ENCODE measurements at places on chromosomes 6 and 20. TPM values are rescaled to one million over a fixed set of nuclear protein-coding genes. Genes with fewer than 3 reads are reported as not detected.

The NRM gene
- 4.6 TPM for total RNA-seq

The MLN gene
- total RNA-seq = not detected

The STMN3 gene
- 34.2 TPM for total RNA-seq

The ARMH2 gene
- not detected for total RNA-seq

The FAM209A gene
- total RNA-seq = not detected

The EPB41L1 gene
- 9.8 TPM for total RNA-seq

The ABHD16A gene
- total RNA-seq = 55.0 TPM

The SLC2A4RG gene
- total RNA-seq = 11.4 TPM

The SIRPD gene
- total RNA-seq = not detected

The C20orf204 gene
- 0.59 TPM for total RNA-seq

GRCh38 chr6:4258733-4259132 is 123.4 kb upstream of the ECI2 start:
- no peak for DNase-seq

DNA sequence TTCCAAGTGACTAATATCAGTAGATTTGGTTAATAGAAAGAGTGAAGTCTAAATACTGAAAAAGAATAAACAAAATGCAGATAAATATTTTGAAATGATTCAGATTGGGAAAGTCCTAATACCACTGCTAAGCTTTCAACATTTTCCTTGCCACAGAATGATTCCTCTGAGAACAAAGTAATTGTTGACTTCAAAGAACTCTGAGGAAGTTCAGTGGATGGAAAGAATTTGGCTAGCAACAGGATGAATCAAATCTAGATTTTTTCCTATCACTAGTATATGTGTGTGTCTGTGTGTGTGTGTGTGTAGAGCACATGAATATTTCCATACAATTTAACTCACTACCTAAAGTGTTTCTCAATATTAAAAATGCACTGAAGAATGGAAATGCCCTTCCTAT is 107.9 kb upstream of the PREP start:
- no peak for DNase-seq

- no peak for DNase-seq
Measured at GRCh38 chr6:105675715-105676397, 273.0 kb upstream of the PREP start.

DNA sequence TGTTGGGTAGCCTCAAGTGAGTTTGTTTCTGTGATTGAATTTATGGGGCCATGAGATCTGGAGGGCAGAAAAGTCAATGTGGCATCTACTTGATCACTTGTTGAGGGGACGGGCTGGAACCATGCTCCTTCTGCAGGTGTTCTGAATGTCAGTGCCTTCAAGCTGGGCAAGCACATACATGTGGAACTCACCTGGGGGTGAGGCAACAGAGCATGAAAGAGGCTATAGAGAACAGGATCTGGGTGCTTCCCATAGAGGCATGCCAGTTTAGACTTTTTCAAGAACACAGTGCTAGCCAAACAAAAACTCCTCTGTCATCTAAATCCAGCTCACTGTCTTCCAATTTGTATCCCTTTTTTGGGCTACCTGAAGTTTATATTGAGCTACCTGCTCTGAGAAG is 77.8 kb upstream of the SLC35B3 start:
- DNase-seq = no peak

DNA sequence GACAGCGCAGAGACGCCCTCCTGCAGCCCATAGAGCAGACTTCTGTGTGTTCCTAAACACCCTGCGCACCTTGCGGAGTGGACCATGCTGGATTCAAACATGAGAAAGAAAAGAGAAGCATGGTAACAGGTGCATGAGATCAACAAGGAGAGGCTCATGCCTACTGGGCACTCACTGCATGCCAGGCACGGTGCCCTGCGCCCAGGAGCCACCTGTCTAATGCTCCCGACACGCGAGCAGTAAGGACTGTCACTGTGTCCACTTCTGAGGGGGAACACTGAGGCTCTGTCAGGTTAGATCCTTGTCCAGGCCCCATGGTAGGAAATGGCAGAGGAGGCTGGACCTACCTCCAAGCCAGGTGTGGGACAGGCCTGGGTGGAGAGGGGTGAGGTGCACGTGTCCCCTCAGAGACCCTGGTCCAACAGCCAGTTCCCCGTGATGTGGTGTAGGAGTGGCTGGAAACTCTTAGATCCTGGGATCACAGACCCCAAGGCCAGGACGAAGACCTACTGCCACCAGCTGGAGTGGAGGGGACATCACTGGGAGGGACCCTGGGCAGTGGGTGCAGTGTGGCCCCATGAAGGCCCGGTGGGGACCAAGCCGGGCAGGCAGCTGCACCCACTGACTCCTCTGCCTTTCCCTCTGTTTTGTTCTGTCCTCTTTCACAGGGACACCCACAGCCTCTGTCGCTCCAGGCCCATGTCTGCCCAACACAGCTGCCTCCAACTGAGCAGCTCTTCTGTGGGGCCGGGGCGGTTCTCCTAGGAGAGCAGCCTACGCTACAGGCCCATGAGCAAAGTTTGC is 29.5 kb downstream of the ZBP1 start:
- no peak for DNase-seq

DNA sequence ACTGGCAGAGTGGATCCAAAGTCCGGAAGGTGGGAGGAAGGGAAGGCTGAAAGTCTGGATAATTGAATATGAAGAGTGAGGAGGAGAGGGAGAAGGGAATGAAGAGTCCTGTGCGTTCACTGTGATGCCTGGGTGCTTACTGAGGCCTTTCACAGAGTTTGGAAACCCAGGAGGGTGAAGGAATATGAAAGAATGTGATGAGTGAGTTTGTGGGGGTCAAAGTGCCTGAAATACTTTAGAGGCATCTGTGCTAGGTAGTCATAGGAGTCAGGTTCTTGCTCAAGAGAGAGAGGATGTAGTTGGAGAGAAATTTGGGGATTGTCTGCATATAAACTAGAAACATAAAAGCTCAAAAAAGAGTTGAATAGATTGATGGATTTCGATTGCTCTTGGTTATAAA is 20.7 kb downstream of the NKX2-4 start:
- no peak for DNase-seq

DNA sequence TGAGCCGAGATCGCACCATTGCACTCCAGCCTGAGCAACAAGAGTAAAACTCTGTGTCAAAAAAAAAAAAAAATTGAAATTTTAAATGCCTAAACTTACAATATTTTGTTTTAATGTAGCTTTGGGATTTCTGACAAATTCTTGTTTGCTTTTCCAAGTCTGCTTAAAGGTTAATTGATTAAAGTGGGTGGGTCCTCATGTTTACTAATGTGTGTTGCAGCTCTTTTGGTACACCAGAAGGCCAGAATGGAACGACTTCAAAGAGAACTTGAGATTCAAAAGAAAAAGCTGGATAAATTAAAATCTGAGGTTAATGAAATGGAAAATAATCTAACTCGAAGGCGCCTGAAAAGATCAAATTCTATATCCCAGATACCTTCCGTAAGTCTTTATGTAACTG is 2.7 kb upstream of the SUMO4 start:
- no peak for DNase-seq

DNA sequence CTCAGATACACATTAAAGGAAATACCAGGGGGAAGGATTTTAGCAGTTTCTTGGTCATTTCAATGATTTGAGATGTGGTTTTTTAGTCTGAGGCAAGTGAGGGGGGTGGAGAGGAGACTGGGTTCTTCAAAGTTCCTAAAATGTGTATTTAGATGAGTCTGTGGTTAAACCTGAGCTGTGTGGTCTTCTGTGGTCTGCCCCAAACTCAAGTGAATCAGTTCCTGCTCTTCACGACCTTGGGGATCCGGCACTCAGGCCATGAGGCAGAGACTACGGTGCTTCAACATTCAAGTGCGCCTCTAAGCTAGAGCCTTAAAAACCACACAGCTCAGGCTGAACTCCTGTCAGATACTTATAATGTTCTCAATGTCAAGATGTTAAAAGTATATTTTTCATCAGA is 406.7 kb downstream of the LMBRD1 start:
- DNase-seq = no peak

- DNase-seq = no peak
Measured at GRCh38 chr6:379410-380181, 12.0 kb upstream of the IRF4 start.

DNA sequence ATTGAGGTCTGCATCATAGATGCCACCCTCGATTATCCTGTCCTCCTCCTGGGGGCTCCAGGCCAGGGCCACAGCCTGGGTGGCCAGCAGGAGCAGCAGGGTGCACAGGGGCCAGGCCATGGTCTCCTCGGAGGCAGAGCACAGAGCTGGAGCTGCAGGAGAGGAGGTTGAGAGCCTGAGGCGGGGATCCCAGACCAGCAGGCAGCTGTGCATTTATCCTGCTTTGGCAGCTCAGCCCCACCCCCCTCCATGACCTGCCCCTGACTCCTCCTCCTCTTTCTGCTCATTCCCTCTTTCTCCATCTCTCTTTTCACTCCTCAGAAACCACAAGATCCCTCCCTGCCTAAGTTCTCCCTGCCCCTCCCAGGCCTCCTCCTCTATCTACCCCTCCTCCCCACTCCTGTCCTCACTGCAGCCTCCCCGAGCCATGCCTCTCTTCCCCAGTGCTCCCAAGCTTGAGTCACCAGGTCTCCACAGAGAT is at the start of gene CST2:
Gene CST2 (minus strand): TSS at position 189 of the 481 bp plus-strand sequence. CDS start 69 bp downstream, at position 120.
- DNase-seq = no peak

GRCh38 chr20:13338999-13339411 is 117.9 kb downstream of the ISM1 start:
- DNase-seq = no peak

- DNase-seq = no peak
Measured at GRCh38 chr6:57298741-57299140, 18.7 kb upstream of the PRIM2 start.

- DNase-seq = peak; percentile 72
Measured at GRCh38 chr6:154868143-154868594, 126.9 kb upstream of the TIAM2 start.

- no peak for DNase-seq
Measured at GRCh38 chr20:42714298-42715141, 475.2 kb downstream of the PTPRT start.

- DNase-seq = peak; percentile 92
Measured at GRCh38 chr6:137791281-137792159, 75.5 kb upstream of the TNFAIP3 start.

- DNase-seq = no peak
Measured at GRCh38 chr6:30163090-30163917, at the start of gene TRIM15. TRIM15 (plus strand) TSS chr6:30163546; CDS start chr6:30163685, 139 bp downstream.

GRCh38 chr6:110226261-110226660 is 46.0 kb downstream of the CDC40 start:
- DNase-seq = no peak

- no peak for DNase-seq
Measured at GRCh38 chr6:122563364-122564052, 46.7 kb upstream of the PKIB start.

DNA sequence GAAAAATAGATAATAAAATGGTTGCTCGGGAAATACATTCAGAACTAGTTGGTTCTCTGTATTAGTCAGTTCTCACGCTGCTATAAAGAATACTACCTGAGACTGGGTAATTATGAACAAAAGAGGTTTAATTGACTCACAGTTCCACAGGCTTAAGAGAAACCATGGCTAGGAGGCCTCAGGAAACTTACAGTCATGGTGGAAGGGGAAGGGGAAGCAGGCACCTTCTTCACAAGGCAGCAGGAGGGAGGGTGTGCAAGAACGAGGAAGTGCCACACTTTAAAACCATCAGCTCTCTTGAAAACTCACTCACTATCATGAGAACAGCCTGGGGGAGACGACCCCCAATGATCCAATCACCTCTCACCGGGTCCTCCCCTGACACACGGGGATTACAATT is 24.2 kb upstream of the SNX9 start:
- DNase-seq = no peak

DNA sequence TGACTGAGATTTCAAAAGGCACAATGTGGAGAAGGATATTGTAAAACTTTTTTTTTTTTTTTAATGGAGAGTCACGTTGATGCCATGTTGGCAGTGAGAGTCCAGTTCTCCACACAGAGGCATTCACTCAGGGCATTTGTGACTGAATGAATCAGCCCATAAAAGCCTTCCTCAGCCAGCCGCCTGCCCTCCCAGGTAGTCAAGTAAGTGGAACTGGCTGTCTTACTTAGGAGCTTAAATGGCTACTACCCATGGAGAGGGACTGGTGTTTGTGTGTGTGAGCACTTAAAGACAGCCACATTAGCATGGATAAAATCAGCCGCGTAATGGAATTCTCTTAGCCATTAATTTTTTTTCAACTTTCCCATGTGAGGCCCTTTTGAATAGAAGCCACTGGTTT is 12.6 kb downstream of the AAR2 start:
- peak; percentile 51 for DNase-seq
